GM12891 (cell line): ENCODE measurements at places on chromosomes 5 and 9.

DNA sequence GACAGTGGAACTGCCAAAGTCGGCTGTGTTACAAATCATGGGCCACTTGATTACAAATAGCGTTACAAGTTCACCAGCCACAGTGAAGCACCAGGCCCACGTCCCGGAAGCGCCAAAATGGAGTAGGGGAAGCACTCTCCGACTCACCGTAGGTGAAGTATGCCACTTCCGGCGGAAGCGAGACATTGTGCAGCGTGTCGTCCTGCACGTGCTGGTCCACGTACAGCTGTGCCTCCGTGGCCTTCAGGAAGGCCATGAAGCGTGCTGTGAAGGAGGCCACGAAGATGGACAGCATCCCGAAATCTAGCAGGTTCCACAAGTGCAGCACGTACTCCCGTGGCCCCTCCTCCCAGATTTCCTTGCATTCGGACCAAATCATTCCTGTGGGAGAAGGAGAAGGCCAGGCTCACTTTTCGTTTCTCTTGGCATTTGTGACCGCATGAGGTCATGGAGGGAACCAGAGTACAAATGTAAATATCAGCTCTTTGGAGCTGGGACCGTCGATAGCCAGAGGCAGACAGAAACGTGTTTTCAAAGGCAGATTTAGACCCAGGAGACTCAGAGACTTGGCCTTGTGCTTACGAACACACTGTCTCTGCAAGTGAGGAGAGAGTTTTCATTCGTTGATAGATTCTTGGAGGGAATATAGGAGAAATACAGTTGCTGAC lies 58.7 kb upstream of the SMIM32 start:
- DNase-seq = no peak

DNA sequence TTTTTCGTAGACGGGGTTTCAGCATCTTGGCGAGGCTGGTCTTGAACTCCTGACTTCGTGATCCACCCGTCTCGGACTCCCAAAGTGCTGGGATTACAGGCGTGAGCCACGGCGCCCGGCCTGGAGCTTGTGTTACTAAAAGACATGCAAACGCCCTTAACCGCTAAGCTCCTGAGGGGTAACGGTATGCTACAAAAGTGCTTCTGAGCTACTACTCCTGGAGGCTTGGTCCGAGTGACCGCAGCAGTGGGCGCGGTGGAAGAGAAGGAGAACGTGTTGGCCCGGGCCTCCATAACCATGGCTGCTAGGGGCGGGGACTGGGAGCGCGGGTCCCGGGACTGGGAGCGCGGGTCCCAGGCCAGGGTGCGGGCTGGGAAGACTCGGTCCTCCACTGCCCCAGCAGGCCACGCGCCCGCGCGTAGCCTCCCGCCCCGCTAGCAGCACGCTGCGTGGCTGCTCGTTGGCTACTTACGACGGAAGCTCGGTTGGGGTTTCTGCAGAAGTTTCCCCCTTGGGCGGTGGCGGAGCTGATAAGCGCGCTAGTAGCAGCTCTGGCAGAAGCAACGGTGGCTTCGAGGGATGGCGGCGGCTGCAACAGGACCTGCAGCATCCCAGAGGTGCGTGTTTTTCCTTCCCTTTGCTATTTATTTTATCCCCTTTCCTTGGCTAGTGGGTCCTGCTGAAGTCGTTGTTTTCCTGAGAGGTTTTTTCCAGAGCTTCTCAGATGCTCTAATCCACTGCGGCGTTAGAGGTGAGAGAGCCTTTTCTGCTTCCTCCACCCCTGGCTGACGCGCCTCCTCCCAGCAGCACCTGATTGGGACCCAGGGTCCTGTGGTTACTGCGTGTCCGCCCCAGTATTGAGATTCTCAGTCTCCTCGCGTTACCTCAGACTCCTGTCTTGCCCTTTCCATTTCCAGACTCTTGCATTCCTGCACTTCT lies 69.2 kb upstream of the CCDC180 start:
- no peak for DNase-seq

DNA sequence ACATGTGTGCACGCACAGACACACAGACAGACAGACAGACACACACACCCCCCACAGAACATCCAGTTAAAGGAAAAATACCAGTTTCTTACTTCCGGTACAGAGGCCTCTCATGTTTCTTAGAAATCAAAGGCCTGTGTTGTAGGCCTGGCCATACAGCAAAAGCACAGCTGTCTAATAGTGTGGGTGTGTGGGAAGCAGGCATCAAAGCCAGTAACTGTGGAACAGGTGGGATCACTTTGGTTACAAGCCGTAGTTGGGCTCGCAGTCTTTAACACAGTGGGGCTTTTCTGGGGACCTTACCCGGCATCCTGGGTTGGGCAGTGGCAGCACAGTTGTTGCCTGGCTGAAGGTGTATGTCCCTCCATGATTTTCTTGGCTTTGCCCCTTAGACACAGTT lies 55.2 kb downstream of the FBXL7 start:
- no peak for DNase-seq

DNA sequence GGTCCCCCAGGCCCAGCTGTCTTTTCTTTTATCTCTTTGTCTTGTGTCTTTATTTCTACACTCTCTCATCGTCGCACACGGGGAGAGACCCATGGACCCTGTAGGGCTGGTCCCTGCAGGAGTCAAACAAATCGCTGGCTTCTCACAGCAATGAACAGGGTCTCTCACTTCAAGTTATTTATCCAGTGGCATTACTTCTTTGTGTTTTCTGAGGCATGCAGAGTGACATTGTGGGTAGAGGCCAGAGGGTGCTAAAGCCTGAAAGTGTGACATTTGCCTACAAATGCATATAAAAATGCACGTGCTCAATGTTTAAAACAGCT lies 127.6 kb downstream of the ST8SIA4 start:
- no peak for DNase-seq

GRCh38 chr9:89804766-89805531 lies 200.1 kb downstream of the GADD45G start:
- no peak for DNase-seq

DNA sequence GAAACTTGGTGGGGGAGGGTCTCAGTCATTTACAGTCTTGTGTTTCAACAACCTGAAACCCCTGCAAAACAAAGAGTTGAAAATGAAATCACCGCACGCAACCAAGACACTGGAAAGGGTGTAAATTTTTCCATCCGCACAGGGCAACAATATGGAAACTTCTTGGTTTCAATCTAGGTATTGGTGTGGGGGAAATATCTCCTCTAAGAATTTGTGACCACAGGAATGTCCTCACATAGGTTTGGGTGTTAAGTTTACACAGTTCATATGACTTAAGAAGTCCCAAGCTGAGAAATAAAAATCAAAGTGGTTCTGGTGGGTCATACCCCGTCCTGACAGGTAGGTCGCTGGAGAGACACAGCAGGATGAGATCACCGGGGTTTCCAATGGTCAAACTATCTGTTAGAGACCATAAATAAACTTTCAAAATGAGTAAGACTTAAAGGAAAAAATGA lies 51.9 kb upstream of the PIP5K1B start:
- DNase-seq = peak; percentile 17

GRCh38 chr9:117546894-117547678 lies 132.2 kb upstream of the ASTN2 start:
- DNase-seq = no peak

DNA sequence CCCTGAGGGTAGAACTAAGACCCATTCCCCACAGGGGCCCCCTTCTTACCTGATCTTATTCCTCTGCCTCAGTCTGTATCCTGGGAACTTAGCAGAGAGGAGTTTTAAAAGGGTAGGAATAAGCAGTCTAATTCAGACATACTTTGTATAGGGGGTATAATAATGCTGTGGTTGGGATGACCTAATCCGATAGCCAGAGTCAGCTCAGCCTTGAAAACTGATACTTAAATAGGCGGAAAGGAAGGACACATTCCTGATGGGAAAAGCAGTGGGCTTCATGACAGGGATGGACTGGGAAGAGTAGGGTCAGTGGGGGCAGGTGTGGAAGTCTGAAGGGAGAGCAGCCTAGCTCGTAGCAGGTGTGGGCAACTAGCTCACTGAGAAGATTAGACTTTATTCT lies 52.2 kb upstream of the TESK1 start:
- DNase-seq = no peak

GRCh38 chr5:5276430-5276829 lies 136.3 kb downstream of the ADAMTS16 start:
- DNase-seq = no peak
